ENCODE measurements at places on chromosomes 7 and 10. TPM values are rescaled to one million over a fixed set of nuclear protein-coding genes. Genes with fewer than 3 reads are reported as not detected.

DNA sequence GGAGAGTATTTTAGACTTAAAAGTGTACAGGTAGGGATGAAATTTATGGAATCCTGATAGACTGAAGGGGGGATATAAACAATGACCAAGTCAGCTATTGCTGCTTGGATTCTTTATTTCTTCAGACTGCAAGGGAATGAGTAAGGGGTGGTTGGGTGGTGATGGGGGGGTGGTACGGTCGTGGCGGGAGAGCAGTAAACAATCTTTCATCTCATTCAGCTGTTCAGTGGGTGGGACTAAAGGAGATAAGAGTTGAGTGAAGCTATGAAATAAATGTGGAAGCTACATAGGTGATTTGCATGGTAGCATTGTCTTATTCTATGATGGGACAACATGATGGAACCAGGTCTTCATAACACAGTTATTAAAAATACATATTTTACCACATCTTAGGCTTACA lies 1.8 kb downstream of the SEPTIN7 start:
- no peak for DNase-seq

GRCh38 chr7:136308230-136308629 lies 331.1 kb upstream of the MTPN start:
- no peak for DNase-seq

GRCh38 chr7:137078781-137079180 lies 210.3 kb downstream of the CHRM2 start:
- no peak for DNase-seq

DNA sequence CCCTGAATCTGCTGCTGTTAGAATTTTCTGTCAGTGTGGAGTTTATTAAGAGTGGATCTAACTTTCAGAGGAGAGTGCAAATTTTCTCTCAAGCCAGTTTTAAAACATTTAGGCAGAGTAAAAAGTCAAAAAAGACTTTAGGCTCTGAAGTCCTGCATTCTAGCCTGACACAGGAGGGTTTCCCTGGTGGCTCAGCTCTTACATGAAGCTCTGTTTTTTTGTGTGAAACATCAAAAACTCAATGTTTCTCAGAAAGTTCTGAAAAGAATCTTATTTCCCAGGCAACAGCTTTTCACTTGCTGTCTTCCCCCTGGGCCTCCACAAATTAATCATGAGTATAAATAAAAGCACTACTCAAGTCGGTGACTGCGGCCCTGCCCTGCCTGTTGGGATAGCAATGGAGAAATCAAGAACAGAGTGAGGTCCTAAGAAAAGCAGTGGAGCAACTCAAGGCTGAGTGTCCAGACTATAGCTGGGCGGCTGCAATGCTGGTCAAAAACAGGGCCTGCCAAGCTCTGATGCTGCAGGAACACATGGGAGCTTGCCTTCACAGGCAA lies 22.3 kb upstream of the WDR11 start:
- DNase-seq = no peak

DNA sequence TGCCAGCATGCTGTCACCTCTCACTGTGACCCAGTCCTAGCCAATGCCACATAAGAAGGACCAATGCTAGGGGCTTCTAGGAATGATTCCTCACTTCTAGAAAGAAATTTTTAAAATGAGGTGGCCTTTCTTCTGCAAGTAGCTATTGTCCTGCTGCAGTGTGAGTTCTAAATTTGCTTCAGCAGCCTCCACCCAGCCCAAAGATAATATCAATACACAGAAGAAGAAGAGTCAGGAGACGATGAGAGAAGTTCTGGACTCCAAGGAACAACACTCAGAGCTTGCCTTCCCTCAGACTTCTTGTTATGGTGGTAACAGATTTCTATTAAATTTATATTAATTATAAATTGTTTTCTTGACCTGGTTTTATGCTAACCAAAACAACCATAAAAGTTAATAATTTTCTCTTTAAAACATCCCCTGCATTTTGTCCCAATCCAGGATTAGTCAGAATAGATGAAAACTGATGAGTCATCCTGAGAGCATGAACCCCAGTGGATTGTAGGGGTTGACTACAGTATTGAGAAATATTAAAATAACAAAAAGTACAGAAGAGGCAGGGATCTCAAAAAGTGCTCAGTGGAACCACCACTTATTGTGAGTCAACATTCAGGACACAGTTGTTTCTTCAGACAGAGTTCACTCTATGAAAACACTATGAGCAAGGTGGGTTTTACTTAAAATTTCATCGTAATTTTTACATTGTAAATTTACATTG lies 29.6 kb upstream of the AKR1C2 start:
- DNase-seq = no peak

- DNase-seq = no peak
These were observed 1.9 kb downstream of the PLA2G12B start for GRCh38 chr10:72952642-72953158.

DNA sequence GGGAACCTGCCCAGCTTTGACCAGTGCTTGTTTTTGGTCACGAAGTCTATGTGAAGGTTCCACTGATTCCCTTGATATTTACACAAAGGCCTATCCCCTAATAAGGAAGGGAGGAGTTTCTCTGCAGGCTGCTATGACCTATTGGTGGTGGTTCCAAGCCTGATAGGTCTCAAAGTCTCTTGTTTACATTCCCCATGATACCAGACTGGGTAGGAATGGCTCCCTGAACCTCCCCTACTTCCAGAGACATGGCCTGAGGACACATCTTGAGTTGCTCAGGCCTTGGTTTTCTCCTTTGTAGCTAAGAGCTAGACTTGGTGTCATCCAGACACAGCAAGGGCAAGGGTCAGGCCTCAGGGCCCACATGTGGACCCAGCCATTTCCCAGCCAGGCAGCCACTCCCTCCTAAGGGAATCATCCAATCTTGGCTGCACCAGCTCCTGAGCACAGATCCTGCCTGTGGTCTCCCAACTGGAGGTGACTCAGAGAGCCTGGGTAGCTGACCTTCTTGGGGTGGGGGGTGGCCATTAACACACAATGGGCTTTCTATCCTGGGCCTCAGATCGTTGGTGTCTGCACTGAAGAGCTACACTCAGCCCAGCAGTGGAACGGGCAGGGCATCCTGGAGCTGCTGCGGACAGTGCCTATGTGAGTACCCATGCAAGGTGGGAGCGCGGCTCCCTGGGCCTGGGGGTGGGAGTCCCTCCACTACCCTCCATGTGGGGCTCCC lies 51.0 kb upstream of the TRIM8 start:
- no peak for DNase-seq

GRCh38 chr10:72010234-72010973 lies 46.2 kb downstream of the CHST3 start:
- DNase-seq = no peak

- no peak for DNase-seq
These were observed 771.4 kb downstream of the LRMDA start for GRCh38 chr10:76202777-76203176.

DNA sequence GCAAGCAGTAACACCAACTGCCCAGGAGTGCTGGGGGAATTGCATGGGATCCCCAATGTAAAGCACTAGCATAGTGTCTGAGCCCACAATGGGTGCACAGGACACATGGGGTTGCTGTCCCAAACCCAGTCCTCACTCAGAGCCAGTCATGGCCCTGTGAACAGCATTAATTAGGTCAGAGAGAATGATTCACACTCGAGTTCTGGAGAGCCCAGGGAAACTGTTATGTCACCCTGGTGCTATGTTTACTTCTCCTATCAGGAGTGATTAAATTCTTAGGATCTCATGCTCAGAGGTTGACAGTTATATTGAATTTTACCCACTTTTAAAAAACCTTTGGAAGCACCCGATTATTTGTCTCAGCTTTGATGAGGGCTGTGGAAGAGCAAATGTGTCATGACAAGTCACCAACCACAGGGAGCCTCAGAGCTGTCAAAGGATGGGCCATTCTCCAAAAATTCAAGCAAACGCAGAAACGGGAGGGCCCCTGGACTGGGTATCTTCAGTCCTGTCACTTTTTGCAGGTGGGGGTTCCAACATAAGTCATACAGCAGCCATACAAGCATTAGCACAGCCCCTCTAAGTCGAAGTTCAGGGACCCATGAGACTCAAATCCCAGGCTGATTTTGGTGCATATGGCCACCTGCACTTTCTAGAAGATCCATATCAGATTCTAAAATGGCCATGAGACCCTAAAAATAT lies 1.3 kb upstream of the RASSF4 start:
- no peak for DNase-seq

DNA sequence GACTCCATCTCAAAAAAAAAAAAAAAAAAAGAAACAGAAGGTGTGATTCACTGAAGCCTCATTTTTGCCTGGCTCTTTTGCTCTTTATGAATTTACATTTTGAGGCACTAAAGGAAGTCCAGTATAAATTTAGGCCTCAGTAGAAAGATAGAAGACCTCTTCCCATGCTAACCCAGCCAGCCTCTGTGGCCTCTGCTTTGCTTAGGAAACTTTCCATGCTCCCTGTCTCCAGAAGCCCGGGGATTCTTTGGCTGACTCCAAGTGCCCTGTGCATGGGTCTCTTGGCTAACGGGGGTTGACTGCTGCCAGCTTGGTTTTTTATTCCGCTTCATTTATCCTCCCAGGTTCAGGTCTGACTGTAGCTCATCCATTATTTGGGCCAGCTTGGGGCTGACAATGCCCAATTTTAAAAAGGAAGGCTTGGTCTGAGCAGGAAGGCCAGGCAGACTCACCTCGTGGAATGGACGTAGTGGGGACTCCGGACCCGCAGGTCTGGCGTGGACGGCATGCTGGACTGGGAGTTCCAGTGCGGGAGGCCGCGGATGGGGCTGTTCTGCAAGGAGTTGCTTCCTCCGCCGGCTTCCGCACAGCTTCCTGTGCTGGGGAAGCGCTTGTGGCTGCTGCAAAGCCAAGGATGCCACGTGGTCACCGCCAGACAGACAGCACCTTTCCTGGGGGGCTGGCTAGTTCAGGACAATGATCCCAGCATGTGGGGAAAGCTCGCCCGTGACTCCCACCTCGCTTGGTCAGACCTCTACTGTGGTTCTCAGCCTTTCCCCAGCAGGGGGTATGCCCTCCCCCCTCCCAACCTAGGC lies 72.3 kb downstream of the PRPF18 start:
- DNase-seq = no peak

DNA sequence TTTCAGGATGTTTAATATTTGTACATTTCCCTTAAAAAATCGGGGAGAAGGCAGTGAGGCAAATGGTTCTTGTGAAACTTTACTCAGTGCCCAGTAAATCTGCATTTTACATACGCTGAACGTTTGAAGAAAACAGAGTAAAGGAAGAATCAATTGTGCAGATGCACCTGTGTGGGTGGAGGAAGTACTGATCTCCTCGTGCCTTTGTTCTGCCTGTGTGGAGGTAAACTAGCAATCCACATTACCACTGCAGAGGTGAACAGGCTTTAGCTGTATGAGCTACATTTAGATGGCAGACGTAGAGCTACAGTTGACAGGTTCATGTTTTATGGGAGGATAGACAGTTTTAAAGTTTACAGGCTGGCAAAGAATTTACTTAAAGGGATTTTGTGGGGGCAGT lies 62.7 kb upstream of the VIPR2 start:
- DNase-seq = no peak

- peak; percentile 90 for DNase-seq
These were observed 3.2 kb downstream of the CDK6 start for GRCh38 chr7:92833024-92833765.

GRCh38 chr10:78756604-78757343 lies 312.0 kb upstream of the ZMIZ1 start:
- DNase-seq = no peak

- no peak for DNase-seq
These were observed 610.5 kb upstream of the PFKP start for GRCh38 chr10:2456834-2457233.

GRCh38 chr7:112079673-112080072 lies 126.5 kb downstream of the DOCK4 start:
- DNase-seq = no peak

- no peak for DNase-seq
These were observed 83.3 kb downstream of the PAXIP1 start for GRCh38 chr7:154919344-154920225.

DNA sequence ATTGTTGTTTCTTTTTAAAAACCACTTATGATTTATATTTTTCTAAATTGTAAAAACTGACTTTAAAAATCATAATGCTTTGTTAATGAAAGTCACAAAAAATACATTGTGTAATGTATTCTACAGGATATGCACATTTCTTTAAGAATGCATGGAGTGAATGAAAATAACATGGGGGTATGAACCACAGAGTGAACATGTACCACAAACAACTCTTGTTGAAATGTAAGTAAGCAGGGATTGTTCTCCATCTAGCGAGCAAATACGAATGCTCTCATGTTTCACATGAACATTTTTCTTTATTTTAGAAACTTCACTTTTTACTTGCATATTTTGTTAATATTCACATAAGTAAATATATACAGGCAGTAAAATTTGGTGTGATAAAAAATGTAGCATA lies 35.6 kb upstream of the LAMB4 start:
- DNase-seq = no peak

DNA sequence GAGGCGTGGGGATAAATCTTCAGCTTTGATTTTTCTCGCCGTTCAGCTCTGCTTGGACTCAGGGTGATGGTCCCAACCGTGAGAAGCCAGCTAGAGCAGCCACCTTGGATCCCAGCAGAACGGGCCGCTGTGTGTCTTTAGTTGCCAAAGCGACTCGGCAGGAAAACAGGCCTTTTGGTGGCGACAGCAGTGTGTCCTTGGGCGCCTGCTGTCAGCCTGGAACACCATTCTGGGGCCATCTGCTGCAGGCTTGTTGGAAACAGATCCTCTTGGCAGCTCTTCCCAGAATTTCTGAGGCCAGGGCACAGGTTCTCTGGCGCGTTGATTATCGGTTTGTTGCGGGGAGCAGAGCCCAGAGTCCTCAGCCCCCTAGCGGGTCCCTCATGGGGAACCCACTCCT lies 97.6 kb downstream of the CUX1 start:
- DNase-seq = no peak

Gene ADIRF
- not detected for polyA plus RNA-seq

Gene SPDYE18
- polyA plus RNA-seq = not detected

Gene PKD2L1
- not detected for polyA plus RNA-seq

Gene CFAP46
- not detected for polyA plus RNA-seq

Gene NOD1
- polyA plus RNA-seq = 8.8 TPM

Gene DKK1
- not detected for polyA plus RNA-seq

Gene CPED1
- not detected for polyA plus RNA-seq

Gene SGCE
- polyA plus RNA-seq = 2.2 TPM

Gene SUN3
- polyA plus RNA-seq = not detected

Gene GRM3
- not detected for polyA plus RNA-seq

Gene ARHGAP22
- polyA plus RNA-seq = not detected

Gene ITPRID1
- not detected for polyA plus RNA-seq

Gene MRPL32
- polyA plus RNA-seq = 49.9 TPM

Gene ZNF800
- 51.5 TPM for polyA plus RNA-seq

Gene C10orf62
- polyA plus RNA-seq = not detected

Gene TUBAL3
- polyA plus RNA-seq = not detected
